ENCODE measurements at places on chromosomes 3 and 15. TPM values are rescaled to one million over a fixed set of nuclear protein-coding genes. Genes with fewer than 3 reads are reported as not detected.

DNA sequence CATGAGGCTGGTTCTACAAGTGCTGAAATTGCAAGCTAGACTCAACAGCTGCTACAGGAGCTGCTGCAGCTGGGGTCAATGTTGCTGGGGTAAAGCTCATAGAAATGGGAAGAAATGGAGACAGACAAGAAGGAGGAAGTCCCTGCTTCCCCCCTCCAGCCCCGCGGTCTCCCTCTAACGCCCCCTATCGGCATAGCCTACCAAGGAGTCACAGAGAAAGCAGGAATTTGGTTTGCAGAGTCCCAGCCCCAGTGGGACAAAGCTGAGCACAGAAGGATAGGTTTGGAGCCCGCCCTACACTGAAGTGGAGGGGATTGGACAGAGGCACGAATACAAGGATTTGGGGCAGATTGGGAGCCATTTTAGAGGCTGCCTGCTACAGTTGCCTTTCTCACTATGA is 176.9 kb upstream of the ANKRD28 start:
- DNase-seq, result no peak
- no peaks in the 10 kb centered on the region for H3K36me3 ChIP-seq

- no peak overlapping the region for H3K27ac ChIP-seq
- H3K4me3 ChIP-seq, result no peak overlapping the region
- peaks cover 23% of the 10 kb centered on the region for H3K4me1 ChIP-seq
- no peak for DNase-seq
- H3K36me3 ChIP-seq, result peaks cover 9% of the 10 kb centered on the region
Observed at GRCh38 chr15:77416148-77416455, 3.8 kb downstream of the PEAK1 start.

- H3K27ac ChIP-seq, result no peak overlapping the region
- no peaks in the 10 kb centered on the region for H3K36me3 ChIP-seq
- H3K4me3 ChIP-seq, result no peak overlapping the region
- H3K27me3 ChIP-seq, result peaks cover 6% of the 10 kb centered on the region
- no peak for DNase-seq
- no peaks in the 10 kb centered on the region for H3K4me1 ChIP-seq
Observed at GRCh38 chr3:146222204-146223046, 28.5 kb downstream of the PLSCR4 start.

- DNase-seq, result no peak
- H3K4me1 ChIP-seq, result no peaks in the 10 kb centered on the region
- H3K27ac ChIP-seq, result no peak overlapping the region
Observed at GRCh38 chr3:55621648-55622047, 134.5 kb upstream of the WNT5A start.

- peak overlapping the region; percentile 82 for H3K27ac ChIP-seq
- peak; percentile 53 for DNase-seq
- H3K4me1 ChIP-seq, result peaks cover 69% of the 10 kb centered on the region
- H3K36me3 ChIP-seq, result peaks cover 2% of the 10 kb centered on the region
- no peaks in the 10 kb centered on the region for H3K27me3 ChIP-seq
- H3K4me3 ChIP-seq, result peak overlapping the region; percentile 23
Observed at GRCh38 chr15:50879016-50879617, 29.4 kb upstream of the AP4E1 start.

GRCh38 chr3:185094697-185095096 is 58.2 kb downstream of the C3orf70 start:
- no peak for DNase-seq
- no peaks in the 10 kb centered on the region for H3K4me1 ChIP-seq
- peaks cover 9% of the 10 kb centered on the region for H3K27me3 ChIP-seq
- H3K36me3 ChIP-seq, result no peaks in the 10 kb centered on the region
- no peak overlapping the region for H3K4me3 ChIP-seq
- no peak overlapping the region for H3K27ac ChIP-seq

- H3K27ac ChIP-seq, result no peak overlapping the region
- no peak overlapping the region for H3K4me3 ChIP-seq
- no peaks in the 10 kb centered on the region for H3K4me1 ChIP-seq
- no peaks in the 10 kb centered on the region for H3K36me3 ChIP-seq
- peak; percentile 76 for DNase-seq
- peaks cover 8% of the 10 kb centered on the region for H3K27me3 ChIP-seq
Observed at GRCh38 chr15:88246666-88247446, 9.7 kb downstream of the NTRK3 start.

- no peaks in the 10 kb centered on the region for H3K4me1 ChIP-seq
- DNase-seq, result no peak
- H3K27me3 ChIP-seq, result no peaks in the 10 kb centered on the region
Observed at GRCh38 chr15:48244921-48245320, 38.8 kb downstream of the SLC12A1 start.

DNA sequence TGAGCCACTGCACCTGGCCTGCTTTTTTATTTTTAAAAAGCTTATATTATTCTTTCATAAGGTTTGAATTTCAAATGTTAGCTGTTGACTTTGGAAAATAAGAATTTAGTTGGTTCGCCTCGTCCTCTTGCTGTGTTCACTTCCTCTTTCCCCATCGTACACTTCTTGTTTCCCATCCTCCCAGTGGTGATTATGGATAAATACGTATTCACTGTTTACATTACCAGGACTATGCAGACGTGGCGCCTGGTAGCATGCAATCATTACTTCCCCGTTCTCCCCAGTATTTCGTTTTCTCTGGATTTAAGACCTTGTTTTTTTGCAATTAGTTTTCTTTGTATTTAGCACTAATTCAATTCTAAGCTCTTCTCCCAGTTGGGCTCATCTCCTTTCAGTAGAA is 70.1 kb downstream of the LMLN start:
- H3K36me3 ChIP-seq, result no peaks in the 10 kb centered on the region
- H3K27ac ChIP-seq, result no peak overlapping the region
- no peaks in the 10 kb centered on the region for H3K27me3 ChIP-seq

DNA sequence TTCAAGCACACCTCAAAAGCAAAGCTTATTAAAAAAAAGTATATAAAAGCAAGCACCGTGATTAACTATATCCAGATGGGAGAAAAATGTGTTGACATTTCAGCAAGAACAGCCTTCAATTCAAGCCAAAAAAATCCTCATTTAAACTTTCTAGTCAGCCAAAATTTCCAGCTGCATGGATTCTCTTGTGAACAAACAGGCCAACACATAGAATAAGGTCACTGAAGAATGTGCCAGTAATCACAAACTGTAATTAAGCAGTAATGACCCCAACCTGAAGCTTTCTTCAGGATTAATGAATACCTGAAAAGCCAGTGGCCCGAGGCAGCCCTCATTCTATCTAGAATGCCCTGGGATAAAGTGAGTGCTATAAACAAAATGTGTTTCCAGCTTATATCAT is 130.7 kb upstream of the KCNMB2 start:
- H3K27ac ChIP-seq, result no peak overlapping the region
- no peak for DNase-seq
- no peaks in the 10 kb centered on the region for H3K4me1 ChIP-seq
- peaks cover 3% of the 10 kb centered on the region for H3K27me3 ChIP-seq
- H3K36me3 ChIP-seq, result no peaks in the 10 kb centered on the region

DNA sequence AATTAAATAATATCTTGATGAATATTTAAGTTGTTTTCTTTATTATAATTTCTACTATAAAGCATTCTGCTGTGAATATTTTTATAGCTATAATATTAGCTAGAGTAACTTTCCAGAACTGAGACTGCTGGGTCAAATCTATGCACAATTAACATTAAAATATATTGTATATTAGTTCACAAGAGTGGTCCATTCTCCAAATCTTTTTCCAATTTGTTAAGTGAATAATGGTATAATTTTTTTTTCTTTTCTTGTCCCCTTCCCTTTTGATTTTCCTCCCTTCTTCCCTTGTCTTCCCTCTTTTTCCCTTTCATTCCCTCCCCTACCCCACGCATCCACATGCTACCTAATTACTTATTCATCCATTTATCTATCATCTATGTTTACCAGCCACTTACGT is 977.5 kb downstream of the TUSC7 start:
- no peaks in the 10 kb centered on the region for H3K4me1 ChIP-seq
- no peak overlapping the region for H3K4me3 ChIP-seq
- H3K36me3 ChIP-seq, result no peaks in the 10 kb centered on the region
- DNase-seq, result no peak
- no peaks in the 10 kb centered on the region for H3K27me3 ChIP-seq

DNA sequence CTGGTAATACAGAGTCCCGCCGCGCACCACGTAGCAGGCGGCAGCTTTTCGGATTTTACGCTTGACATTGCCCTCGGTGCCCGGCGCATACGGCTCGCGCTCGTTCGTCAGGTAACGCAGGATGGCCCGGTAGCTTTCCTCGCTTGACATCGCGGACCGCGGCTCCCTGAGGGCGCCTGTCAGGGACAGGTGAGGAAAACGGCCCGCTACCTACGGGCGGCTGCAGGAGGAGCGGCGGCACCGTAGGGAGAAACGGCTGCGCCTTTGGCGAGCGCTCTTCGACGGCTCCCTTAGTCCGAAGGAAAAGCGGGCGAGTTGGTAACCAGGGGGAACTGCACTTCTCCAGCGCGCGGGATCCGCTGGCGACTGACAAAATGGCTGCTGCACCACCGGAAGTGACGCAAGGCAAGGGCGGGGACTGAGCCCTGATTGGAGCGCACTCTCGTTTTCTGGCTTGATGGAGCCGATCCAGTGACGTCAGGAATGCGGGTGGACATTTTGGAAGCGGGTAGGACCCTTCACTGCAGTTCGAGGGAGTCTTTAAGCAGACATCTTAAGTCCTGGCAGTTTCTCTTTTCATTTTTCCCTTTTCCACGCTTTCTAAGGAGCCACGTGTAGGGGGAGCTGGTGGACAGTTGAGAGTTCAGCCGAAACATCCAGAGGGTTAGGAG is at the start of gene ZBTB11:
ZBTB11 (minus strand) TSS at position 368 of the 671 bp plus-strand sequence; CDS start at position 150, 218 bp downstream.
- peaks cover 50% of the 10 kb centered on the region for H3K4me1 ChIP-seq
- peak within 1 kb of the TSS; percentile 95 for H3K27ac ChIP-seq
- peak within 1 kb of the TSS; percentile 95 for H3K4me3 ChIP-seq
- H3K36me3 ChIP-seq, result peaks cover 56% of the 10 kb centered on the region

GRCh38 chr3:43218156-43218555 is 68.2 kb upstream of the SNRK start:
- no peak overlapping the region for H3K4me3 ChIP-seq
- H3K27ac ChIP-seq, result no peak overlapping the region
- DNase-seq, result no peak
- peaks cover 2% of the 10 kb centered on the region for H3K36me3 ChIP-seq
- H3K27me3 ChIP-seq, result no peaks in the 10 kb centered on the region
- H3K4me1 ChIP-seq, result peaks cover 34% of the 10 kb centered on the region

- H3K27ac ChIP-seq, result no peak overlapping the region
- H3K36me3 ChIP-seq, result no peaks in the 10 kb centered on the region
- H3K27me3 ChIP-seq, result no peaks in the 10 kb centered on the region
- no peak overlapping the region for H3K4me3 ChIP-seq
- no peaks in the 10 kb centered on the region for H3K4me1 ChIP-seq
Observed at GRCh38 chr3:114929971-114930732, 216.9 kb downstream of the ZBTB20 start.

DNA sequence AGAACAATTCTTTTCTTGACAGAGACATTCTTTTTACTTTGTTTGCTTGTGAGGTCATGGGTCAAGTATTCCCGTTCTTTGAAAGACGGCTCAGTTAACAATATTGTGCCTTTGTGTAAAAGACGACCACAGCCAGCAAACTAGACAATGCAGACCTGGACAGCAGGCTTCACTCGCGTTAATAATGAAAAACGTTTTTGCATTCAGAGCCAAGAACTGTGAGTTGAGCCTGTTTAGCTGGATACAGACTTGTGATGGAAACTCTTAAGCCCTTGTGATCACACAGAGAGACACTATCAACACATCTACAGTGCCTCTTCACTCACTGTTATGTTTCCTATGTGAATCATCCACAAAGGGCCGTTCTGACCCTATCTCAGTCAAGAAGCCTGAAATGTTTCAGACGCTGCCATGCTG is 37.3 kb upstream of the CMTM7 start:
- no peaks in the 10 kb centered on the region for H3K27me3 ChIP-seq
- no peaks in the 10 kb centered on the region for H3K36me3 ChIP-seq
- DNase-seq, result no peak
- H3K4me3 ChIP-seq, result no peak overlapping the region

GRCh38 chr3:156787926-156788663 is 38.1 kb upstream of the LEKR1 start:
- H3K4me3 ChIP-seq, result no peak overlapping the region
- no peak for DNase-seq
- no peaks in the 10 kb centered on the region for H3K27me3 ChIP-seq
- peaks cover 46% of the 10 kb centered on the region for H3K4me1 ChIP-seq

GRCh38 chr15:37289109-37289765 is 188.9 kb upstream of the MEIS2 start:
- H3K4me3 ChIP-seq, result no peak overlapping the region
- H3K27ac ChIP-seq, result no peak overlapping the region
- DNase-seq, result no peak
- no peaks in the 10 kb centered on the region for H3K27me3 ChIP-seq
- no peaks in the 10 kb centered on the region for H3K4me1 ChIP-seq

- no peaks in the 10 kb centered on the region for H3K4me1 ChIP-seq
- H3K27me3 ChIP-seq, result peaks cover 21% of the 10 kb centered on the region
- H3K4me3 ChIP-seq, result no peak overlapping the region
- no peaks in the 10 kb centered on the region for H3K36me3 ChIP-seq
- DNase-seq, result no peak
- no peak overlapping the region for H3K27ac ChIP-seq
Observed at GRCh38 chr15:91124132-91124531, 24.1 kb downstream of the SV2B start.

DNA sequence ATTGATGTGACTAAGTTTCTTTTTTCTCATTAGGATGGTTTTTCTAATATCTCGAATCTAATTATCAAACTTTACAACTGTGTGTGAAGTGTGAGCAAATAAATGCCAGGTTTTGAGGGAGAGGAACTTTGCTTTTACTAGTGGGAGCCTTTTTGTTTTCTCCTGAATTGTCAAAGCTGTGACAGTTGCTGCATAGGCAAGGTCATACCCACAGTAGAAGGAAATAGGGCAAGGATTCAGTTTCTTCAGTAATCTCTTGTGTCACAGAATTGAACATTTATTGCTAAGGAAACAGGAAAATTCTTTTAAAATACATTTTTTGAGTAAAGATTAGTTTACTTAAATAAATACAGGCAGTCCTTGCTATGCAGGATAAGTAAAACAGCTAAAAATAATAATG is 19.5 kb downstream of the GMPS start:
- no peak overlapping the region for H3K4me3 ChIP-seq
- H3K27ac ChIP-seq, result no peak overlapping the region
- DNase-seq, result no peak
- H3K27me3 ChIP-seq, result no peaks in the 10 kb centered on the region

GRCh38 chr3:193773266-193774220 is 180.5 kb downstream of the OPA1 start:
- H3K27ac ChIP-seq, result no peak overlapping the region
- H3K4me1 ChIP-seq, result peaks cover 8% of the 10 kb centered on the region
- no peak overlapping the region for H3K4me3 ChIP-seq
- DNase-seq, result peak; percentile 11

Gene ANKRD34C
- total RNA-seq, result not detected

Gene TUSC7
- total RNA-seq, result not detected

Gene AADAC
- not detected for total RNA-seq

Gene RASGRP1
- total RNA-seq, result 165 TPM

Data from activated CD8-positive, alpha-beta T cell treated with anti-CD3 and anti-CD28 coated beads, Interleukin-2, amount 10 ng/mL, durations not matched to agents 7 days and 5 days (primary cell).